HAP-1 (cell line): ENCODE measurements at places on chromosomes 5 and 9.

GRCh38 chr9:981491-981898, 5.0 kb downstream of the DMRT3 start:
- no peak for DNase-seq

GRCh38 chr9:132986640-132987620, 8.4 kb downstream of the GFI1B start:
- DNase-seq, result no peak

GRCh38 chr5:178993955-178994579, 1.1 kb downstream of the GRM6 start:
- no peak for DNase-seq

- DNase-seq, result no peak
Observed at GRCh38 chr5:16784843-16785791, 151.0 kb downstream of the MYO10 start.

DNA sequence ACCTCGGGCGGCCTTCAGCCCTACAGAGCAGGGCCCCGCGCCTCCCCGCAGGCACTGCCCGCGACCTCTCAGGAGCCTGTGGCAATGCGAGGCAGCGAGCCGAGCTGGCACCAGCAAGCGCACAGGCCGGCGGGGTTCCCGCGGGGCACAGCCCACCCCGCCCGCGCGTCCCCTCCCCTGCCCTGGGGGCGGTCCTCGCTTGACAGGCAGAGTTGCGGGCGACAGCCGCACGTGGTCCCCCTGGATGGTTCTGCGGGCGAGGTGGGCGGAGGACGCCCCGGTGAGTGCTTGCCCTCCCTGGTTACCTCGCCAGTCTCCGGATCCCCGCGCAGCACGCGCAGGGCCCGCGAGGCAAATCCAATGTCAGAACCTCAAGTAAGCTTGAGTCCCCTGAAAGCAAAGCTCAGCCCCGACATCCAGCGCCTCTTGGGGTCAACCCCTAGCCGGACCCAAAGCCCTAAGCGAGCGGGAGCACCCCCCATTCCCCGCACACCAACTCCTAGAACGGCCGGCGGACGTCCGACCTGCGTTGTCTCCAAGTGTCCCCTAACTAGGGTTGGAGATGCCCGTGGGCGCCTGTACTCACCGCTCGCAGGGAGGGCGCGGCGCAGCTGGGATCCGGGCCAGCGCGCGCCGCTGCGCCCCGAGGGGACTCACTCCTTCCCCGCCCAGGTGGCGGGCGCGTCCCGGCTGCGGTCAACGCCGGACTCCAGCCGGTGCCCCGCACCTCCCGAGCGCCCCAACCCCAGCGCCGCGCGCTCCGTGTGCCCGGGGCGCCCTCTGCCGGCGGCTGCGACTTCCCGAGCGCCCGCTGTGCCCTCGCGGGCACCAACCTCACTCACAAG, at the start of gene DRD1:
Gene DRD1, minus strand, starts transcription at position 123 of the 845 bp plus-strand sequence. CDS start 1,083 bp downstream, outside the sequence.
- DNase-seq, result peak; percentile 53

- no peak for DNase-seq
Observed at GRCh38 chr9:80964914-80965313, 724.4 kb downstream of the TLE1 start.

GRCh38 chr9:135332979-135333748, 146.4 kb upstream of the PPP1R26 start:
- no peak for DNase-seq

DNA sequence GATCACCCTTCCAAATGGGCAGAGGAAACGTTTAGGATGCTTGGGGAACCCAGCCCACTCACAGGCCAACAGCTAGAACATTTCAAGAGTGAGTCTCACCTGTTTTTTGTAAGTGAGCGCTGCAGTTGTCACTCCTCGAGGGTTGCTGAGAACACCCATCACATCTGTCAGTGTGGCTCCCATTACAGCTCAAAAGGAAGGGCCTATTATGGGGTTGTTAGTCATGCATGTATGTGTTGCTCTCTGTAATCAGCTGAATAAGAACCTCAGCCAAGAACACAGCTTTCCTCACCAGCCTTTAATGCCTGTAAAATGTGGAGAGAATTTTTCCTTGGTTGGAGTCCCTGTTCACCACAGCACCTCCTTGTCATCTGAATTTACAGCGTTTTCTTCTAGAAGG, 196.3 kb upstream of the KLF4 start:
- DNase-seq, result no peak

- DNase-seq, result no peak
Observed at GRCh38 chr5:164998590-164998989, 1493.2 kb downstream of the MAT2B start.

GRCh38 chr5:54835647-54836046, 149.7 kb downstream of the ESM1 start:
- DNase-seq, result no peak

DNA sequence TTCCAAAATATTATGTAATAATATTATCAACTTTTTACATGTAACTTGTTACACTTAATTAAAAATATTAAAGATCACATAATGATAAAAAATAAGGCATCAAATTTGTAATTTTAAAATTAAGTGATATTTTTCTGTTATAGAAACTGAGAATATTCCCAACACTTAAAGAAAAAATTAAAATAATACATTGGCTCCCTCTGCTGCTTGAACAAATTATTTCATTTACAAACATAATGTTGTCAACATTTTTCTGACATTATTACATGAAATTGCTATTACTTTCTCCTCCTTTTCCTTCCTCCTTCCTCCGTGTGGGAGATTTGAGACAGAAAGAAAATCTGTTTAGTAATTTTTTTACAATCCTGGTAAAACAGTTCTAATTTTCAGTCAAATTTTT, 42.3 kb downstream of the RNF180 start:
- DNase-seq, result no peak

DNA sequence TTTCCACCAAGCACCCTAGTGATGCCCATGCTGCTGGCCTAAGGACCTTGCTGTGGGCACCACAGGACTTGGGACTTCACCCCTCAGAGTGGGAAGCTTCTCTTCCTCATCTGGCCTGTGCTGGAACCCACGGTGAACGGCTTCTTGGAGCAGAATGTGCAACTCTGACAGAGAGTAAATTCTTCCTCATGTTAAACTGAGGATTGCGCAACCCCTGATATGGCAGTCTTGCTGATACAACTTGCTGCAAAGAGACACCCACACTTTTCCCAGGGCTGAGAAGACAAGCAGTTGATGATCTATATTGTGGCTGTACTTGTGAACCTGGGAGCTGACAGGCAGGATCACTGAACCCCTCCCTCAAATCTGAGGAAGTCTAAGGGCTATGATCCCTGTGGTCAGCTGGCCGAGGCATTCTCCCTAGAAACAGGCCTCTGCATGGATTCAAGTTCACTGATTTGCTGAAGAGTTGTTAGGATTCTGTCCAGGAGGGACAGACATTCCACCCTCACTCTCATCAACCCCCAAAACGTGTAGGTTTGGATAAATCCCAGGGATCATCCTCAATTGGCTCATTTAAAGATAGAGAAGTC, 307.2 kb downstream of the MTRR start:
- DNase-seq, result no peak

DNA sequence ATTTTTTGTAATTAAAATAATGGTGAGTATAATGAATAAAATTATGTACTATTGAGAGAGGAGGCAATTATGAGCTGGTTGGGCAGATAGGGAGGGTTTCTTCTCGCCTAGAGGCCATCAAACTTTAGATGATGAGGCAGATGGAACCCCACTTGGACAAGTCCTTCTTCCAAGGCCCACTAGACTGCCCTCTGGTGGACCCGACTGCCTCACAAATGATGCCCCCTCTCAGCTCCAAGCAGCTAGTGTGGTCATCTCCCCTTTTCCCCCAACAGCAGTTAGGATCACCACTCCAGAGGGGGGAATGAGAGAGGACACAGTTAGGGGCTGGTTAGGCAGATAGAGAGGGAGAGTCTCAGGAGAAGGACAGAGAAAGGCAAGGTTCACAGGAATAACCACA, 348.0 kb upstream of the CDH18 start:
- DNase-seq, result no peak

DNA sequence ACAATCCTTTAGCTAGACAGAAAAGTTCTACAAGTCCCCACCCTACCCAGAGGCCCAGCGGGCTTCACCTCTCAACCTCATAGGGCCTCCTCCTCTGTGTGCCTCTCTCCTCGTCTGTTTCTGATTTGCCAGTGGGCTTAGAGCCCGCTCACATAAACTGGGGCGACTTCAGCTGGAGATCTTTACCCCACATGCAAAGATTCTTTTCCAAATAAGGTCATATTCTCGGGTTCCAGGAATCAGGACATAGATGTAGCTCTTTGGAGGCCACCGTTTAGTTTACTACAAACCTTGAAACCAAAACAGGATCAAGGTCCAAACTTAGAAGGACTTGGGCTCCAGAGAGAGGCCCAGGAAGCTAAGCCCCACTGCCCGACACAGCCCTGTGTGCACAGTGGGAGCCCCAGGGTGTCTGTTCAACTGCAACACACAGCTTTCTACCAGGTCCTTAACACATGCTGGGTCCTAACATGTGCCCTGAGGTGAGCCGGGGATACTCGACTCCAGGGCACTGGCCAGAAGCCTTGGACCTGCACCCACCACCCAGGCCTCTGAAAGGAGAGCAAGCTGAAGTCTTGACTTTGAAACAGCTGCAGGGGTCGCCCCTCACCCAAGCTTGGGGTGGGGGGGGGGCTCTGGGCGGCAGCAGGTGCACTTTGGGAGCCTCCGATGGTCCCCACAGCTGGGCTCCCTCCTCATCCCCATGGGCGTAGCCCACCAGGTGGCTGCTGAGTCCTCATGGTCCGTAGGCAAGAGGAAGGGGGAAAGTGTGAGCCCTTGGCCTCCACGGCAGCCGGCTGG, 26.8 kb upstream of the SLC12A7 start:
- no peak for DNase-seq

DNA sequence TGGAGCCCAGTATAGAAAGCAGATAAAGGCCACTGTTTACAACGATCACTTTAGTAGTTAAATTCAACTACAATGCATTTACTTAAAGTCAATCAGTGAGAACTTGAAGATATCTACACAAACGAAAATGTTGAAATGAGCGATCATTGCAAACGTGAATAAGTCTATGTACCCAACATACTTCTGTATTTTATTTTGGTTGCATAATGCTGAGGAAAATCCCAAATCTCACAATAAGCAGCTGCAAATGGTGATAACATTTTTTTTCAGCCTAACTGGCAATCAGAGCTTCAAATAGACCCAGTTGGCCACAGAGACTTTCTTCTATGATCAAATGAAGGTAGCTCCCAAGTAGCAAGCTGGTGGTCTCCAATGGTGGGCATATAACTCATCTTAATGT, 32.1 kb downstream of the PDGFRB start:
- no peak for DNase-seq

DNA sequence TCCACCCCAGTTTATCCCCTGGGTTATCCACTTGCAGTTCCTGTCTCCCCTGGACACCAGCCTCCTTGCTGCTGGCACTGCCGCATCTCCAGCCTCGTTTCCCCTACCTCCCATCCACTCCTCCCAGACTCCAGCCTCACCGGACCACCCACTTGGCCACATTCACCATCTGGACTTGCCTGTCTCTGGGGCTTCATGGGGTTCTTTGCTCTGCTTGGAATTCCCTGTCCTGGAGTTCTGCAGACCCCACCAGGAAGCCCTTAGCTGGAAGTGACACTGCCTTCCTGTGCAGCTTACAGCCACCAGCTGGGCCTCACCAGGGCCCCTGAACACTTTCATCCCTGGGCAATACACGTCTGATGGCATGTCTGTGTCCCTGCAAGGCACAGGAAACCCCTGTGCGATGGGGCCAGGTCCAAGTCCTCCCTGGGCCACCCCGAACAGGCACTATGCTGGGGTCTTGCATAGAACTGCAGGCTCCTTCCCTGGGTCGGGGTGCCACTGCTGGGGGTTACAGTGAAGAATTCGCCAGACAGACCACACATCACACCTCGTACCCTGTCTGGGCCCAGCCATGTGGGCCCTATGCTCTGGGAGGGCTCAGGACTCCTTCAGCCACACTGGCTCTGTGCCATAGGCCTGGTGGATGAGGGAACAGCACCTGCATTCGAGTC, 3.0 kb downstream of the FLT4 start:
- DNase-seq, result no peak

- DNase-seq, result no peak
Observed at GRCh38 chr5:139065306-139065705, 132.9 kb downstream of the SIL1 start.

- DNase-seq, result no peak
Observed at GRCh38 chr5:151122828-151123227, 34.8 kb downstream of the ANXA6 start.

DNA sequence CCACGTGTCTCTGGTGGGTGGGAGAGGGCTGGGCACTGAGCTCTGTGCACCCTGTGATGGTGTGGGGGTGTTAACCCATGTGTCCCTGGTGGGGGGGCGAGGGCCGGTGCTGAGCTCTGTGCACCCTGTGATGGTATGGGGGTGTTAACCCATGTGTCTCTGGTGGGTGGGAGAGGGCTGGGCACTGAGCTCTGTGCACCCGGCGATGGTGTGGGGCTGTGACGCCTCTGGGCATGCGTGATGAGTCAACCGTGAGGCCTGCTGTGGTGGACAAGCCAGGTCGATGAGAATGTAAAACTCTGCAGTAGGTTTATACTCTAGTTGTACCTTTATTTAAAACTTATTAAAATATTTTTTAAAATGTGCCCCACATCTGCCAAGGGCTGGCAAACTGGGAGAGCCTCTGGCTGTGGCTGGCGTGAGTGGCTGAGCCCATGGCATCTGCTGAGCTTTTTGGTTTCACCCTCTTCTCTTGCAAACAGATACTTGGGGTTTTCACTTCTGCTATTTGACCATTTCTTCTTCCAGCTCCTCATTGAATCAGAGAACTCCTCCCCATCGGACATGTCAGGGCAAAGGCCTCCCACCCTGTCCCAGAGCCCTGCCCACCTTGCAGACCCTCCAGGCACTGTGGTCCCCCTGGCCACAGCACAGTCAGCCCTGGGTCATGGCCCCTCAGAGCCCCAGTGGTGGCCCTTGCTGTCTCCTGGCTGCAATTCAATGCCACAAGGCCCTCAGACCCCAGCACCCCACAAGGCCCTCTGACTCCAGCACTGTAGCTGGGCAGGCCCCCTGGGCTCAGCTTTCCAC, 18.5 kb upstream of the EXOC3 start:
- DNase-seq, result no peak

GRCh38 chr9:137254624-137255447, at the start of gene NELFB:
NELFB (plus strand) TSS chr9:137255327.
- peak; percentile 85 for DNase-seq

DNA sequence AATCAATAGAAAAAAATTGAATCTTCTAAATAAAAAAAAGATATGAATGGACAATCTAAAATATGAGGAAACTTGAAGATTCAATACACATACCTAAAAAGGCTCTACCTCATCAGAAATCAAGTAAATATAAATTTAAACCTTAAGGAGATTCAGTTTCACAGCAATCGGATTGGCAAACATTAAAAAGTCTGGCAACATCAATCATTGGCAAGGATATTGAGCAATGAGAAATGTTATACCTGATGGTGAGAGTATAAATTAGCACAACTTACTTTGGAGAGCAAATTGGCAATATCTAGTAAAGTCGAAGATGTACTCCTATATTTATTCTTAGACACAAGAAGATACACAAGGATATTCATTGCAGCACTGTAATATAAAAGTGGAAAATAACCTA, 274.3 kb upstream of the EFNA5 start:
- DNase-seq, result no peak

- no peak for DNase-seq
Observed at GRCh38 chr5:157369507-157369906, 90.5 kb upstream of the NIPAL4 start.
